Activated effector memory CD4-positive, alpha-beta T cell treated with Interleukin-2 at 50 U/mL for 16 hours (primary cell): ENCODE measurements at places on chromosomes 11 and 22.

DNA sequence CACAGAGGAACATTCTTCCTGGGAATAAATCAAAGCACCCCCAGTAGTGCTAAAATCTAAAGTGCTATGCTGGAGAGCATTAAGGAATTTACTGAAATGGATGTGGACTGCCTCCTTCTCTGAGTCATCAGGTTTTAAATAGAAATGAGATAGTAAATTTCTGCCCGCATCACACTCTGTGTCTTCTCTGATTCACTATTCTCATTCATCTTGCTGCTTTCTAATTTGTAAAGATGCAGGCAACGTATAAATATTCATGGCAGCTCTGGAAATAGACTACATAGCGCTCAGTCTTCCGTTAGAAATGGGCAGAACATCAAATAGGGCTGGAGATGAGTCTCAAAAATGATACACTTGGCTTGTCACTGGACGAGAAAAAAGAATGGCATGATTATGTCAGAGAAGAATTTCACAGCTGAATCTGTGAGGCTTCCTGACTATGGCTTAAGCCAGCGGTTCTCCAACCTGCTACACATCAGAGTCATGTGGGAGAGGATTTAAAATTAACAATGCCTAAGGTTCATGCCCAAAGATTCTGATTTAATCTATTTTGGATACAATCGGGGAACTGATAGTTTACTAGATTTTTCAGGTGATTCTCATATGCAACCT lies 178.2 kb downstream of the LRRC4C start:
- DNase-seq: no peak

GRCh38 chr22:49464037-49464436 lies 363.6 kb downstream of the BRD1 start:
- DNase-seq: no peak

DNA sequence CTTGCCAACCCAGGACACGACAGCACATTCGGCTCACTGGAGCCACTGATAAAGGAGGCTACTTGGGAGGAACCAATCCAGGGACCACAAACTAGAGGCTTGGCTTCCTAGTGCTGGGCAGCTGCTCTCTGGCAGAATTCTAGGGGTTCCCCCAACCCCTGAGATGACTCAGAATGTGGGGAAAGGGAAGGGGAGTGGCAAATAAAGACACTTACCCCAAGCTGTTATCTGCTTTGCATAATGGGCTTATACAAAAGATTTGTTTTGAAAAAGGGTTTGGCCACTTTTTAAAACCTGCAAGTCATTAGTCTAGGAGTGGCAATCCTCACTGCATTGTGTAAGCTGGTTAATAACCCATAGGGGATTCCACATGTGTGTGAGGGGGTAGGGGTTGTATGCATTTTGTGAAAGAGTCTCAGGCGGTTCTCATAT lies 64.1 kb upstream of the LMO1 start:
- no peak for DNase-seq

DNA sequence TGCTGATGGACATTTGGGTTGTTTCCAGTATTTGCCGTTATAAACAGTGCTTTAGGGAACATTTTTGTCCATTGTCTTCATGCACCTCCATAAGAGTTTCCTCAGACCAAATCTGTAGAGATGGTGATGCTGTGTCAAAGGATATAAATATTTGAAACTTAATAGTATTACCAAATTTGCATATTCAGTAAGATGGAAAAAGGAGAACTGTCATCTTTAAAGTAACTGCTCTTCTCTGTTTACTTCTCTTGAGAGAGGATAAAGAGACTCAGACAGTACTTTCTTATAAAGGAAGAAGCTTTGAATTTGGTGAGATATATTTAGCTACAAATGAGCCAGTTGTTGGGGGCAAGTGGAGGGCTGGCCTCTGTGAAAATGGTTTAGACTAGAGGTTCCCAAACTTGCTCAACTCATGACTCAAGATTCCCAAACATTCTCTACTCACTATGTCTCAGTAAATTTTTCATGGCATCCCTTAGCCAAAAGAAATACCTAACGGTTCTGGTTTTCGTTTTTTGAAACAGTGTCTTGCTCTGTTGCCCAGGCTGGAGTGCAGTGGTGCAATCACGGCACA lies 26.2 kb downstream of the SHISA8 start:
- no peak for DNase-seq

DNA sequence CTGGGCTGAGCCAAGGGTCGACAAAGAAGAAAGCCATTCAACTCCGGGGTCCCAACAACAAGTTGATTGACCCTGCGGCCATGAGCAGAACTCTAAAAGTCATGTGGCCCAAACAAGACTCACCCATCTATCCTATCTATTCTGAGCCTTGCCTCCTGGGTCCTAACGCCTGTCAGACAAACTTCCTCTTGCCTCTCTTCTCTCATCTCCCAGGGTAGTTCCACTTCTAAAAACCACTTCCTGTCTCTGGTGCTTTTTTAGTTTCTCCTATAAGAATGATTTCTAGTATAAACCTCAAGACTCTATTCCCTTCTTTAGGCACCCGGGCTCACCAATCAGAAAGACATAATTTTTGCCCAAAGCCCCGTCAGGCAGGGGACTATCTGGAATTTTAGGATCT lies 530.2 kb downstream of the DLG2 start:
- DNase-seq: no peak

- no peak for DNase-seq
Measured at GRCh38 chr11:76436020-76436419, 8.8 kb upstream of the EMSY start.

- DNase-seq: no peak
Measured at GRCh38 chr11:64369440-64370421, 10.8 kb downstream of the RPS6KA4 start.

GRCh38 chr22:20268279-20269012 lies at the start of gene RTN4R:
TSS of gene RTN4R (minus strand) at chr22:20268318. CDS start at chr22:20268092, 226 bp downstream.
- DNase-seq: peak; percentile 46

GRCh38 chr11:68695531-68695930 lies 11.2 kb downstream of the GAL start:
- DNase-seq: no peak

GRCh38 chr22:29300807-29301601 lies 5.4 kb upstream of the GAS2L1 start:
- DNase-seq: no peak

- no peak for DNase-seq
Measured at GRCh38 chr11:122642971-122643370, 12.6 kb upstream of the UBASH3B start.

DNA sequence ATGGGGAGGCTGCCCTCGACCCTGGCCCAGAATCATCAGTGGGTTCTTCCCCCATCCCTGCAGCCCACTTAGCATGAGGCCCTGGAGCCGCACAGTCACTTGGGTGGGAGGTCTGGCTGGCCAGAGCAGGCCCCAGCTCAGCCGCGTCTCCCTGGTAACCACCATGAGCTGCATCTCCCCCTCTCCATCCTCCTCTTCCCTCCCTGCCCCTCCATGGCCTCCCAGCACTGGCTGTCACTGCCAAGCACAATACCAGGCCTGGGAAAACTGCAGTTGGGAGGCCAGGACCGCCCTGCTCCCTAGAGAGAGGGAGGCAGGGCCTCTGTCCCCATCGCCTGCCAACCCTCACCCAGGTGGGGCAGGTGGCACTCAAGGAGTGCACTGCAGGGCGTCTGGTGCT lies 8.0 kb downstream of the CSDC2 start:
- DNase-seq: no peak

- no peak for DNase-seq
Measured at GRCh38 chr11:34997952-34998528, 81.6 kb downstream of the PDHX start.

- DNase-seq: no peak
Measured at GRCh38 chr11:115080923-115081680, 402.8 kb downstream of the NXPE2 start.

GRCh38 chr11:128886406-128887124 lies 4.6 kb upstream of the KCNJ5 start:
- DNase-seq: no peak

GRCh38 chr11:93654226-93654625 lies 7.3 kb upstream of the CEP295 start:
- DNase-seq: no peak

DNA sequence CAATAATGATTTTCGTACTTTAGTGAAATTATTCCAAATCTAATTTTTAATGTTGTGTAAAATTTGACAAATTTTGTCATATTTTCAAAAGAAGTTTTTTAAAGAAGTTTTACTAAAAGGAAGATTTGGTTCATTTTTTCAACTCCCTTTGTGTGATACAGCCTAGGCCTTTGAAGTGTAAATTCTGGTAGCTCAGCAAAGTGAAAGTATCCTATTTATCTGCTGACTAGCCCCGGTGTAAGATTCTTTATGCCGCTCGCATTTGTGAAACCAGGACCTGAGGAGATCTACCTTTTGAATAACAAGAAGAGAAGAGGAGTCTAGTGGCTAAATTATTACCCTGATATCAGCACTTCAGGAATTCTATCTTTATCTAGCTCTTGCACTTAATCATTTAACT lies 177.4 kb downstream of the JRKL start:
- no peak for DNase-seq

DNA sequence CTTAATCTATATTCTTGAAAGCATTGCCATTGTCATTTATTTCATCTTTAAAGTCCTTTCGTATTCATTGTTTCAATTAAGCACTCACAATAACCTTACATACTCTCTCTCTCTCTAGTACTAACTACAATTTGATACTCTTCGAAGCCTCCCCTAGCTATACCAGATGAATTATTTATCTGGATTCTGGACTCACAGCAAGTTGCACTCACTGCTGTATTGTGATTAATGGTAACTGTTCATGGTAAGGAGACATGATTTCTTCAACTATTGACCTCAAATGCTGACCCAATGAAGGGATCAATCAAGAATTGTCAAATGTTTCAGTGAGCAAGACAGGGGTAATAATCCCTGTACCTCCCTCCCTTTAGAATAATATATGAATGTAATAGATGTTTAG lies 6.0 kb upstream of the OR52B6 start:
- DNase-seq: no peak

GRCh38 chr11:65663639-65664200 lies 1.0 kb upstream of the RELA start:
- DNase-seq: no peak

- DNase-seq: no peak
Measured at GRCh38 chr11:665062-665703, 28.1 kb downstream of the DRD4 start.

GRCh38 chr22:49948958-49949913 lies 11.3 kb upstream of the PIM3 start:
- DNase-seq: no peak

- no peak for DNase-seq
Measured at GRCh38 chr11:102458548-102458947, 6.0 kb upstream of the TMEM123 start.

GRCh38 chr11:125941619-125942611 lies 3.9 kb upstream of the VSIG10L2 start:
- peak; percentile 8 for DNase-seq

DNA sequence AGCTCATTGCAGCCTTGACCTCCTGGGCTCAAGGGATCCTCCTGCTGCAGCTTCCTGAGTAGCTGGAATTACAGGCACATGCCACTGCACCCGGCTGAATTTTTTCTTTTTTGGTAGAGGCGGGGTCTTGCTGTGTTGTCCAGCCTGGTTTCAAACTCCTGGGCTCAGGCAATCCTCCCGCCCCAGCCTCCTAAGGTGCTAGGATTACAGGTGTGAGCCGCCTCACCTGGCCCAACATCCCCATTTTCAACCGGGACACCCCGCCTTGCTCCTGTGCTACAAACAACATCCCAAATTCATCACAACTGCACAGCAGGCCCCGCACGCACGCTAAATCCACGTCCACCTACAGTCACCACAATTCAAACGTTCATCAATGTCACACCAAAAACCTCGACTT lies 61.0 kb downstream of the ARFGAP3 start:
- DNase-seq: no peak

DNA sequence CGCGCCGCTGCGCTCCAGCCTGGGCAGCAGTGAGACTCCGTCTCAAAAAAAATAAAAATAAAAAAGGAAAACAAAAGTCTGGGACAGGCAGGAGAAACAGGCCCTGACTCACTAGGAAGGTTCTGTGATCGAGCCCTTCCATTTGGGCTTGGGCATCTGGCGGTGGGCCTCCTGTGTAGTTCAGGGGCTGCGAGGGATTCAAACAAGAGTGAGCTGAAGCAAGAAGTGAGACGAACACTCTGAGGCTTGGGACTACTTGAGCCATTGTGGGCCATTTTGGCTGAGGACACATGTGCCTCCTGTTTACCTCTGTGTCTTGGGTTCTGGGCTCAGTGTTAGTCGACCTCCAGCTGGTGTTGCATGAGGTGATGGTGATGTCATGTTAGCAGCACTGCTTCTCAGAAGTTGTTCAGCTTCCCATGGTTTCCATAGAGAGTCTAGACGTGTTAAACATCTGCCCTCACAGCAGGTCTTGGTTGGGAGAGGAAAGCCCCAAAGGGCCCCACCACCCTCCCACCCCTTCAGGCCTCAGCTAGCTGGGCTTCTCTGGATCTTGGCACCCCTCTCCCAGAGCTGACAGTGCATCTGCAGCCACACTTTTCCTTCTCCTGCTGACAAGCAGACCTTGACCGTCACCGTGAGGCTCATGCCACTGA lies 57.8 kb downstream of the MED15 start:
- no peak for DNase-seq

DNA sequence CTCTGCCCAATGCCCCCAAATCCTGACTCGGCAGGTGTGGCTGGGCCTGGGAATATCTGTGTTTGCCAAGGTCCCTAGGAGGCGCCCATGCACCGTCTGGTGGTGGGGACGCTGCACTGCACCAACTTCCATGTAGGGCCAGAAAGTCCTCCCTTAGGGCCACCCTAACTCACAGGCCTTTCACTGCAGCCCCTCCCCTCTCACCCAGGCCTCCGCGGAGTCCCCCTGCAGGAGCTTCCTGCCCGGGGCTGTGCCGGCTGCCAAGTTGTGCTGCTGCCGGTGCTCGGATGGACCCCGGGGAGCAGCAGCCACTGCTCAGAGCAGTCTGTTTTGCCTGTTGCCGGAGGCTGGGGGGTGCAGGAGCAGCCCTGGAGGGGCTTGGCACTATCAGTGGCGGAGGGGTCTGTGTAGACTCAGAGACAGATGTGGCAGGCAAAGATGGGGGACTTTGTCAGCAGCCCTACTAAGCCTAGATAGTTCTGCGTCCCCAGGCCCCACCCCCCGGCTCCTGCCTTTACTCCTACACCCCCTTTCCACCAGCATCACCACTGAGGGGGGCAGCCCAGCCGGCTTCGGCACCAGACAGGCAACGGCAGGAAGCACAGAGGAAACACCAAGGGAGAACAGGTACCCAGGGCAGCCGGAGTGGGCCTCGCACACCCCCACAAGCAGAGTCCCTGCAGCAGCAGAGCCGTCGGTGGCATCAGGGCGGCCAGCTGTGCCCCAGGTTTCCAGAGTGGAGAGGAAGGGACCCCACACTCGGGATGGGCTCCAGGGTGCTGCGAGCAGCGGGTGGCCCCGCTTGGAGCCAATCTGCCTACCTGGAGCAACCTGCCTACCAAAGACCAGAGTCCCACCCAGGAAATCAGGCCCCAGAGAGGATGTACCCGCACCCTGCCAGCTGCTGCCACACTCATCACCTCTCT lies 124.3 kb downstream of the TRIM29 start:
- DNase-seq: no peak

DNA sequence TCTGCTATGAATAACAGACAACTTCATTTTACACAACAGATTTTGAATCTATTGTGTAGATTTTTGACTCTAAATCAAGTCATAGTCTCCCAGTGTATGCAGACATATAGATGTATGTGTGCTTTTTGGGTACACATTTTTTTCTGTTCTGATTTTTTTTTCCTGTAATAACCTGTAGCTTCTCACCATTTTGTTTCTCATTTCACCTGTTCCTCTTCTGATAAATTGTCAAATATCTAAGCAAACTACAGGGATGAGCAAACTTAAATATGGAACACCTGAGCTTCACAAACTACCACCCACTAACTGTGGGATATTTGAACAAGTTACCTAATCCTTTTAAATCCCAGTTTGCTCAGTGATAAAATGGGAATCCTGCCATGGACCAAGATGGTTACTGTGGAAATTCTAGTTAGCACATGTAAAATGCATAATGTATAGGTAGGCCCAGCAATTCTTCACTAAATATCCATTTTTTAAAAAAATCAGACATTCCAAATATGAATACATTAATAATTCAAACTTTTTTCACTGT lies 15.7 kb downstream of the LGR4 start:
- no peak for DNase-seq
